MM.1S (cell line): ENCODE measurements at places on chromosomes 1 and 21.

- no peak for DNase-seq
Observed at GRCh38 chr1:70324683-70325082, 29.8 kb downstream of the ANKRD13C start.

DNA sequence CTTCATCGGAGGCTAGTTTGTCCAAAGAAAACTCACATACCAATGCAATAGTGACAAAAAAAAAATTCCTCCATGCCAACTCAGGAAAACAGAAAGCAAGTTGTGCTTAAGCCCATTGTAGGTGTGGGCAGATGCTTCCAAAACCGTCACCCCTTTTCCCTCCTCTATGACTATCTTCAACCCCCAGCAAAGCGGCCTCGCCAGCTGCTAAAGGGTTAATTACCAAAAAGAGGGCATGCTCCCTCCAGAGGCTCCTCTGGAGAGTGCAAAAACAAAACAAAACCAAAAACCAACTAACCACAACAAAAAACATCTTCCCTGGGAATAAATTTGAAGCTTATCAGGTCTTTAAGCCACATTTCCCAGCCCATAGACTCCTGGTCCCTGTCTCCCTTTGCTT lies 1.2 kb downstream of the LMOD1 start:
- no peak for DNase-seq

GRCh38 chr1:109821831-109822745 lies 58.4 kb upstream of the EPS8L3 start:
- no peak for DNase-seq

DNA sequence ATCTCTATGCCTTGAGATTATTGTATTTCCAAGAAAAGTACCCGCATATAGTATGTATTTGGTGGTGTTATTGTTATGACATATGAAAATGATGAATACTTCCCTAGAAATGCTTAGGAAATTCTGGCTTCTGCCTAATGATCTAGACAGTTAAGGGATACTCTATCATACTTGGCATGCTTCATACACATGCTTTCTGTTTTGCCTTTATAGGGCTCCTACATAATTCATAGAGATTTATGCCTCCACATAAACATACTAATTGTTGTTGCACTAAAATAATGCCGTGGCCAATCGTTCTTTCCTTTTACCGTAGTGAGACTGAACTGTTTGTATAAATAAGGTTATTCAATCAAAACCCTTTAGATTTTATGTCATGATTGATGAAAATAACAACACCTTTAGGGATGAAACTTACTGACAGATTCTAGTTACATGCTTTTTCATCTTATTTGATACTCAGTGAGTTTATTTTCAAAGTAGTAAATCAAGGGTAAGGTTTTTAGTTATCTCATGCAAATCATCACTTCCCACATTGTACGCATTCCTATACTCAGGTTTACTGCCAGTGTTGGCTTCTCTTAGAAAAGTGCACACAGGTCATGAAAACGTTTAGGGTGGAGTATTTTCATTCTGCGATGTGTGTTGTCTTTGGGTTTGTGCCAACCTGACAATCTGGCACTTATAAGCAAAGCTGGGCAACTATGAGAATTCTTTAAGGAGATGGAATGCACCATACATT lies 40.5 kb upstream of the SCYL3 start:
- no peak for DNase-seq
